SW 1271 (cell line): ENCODE measurements at places on chromosomes 2 and 18.
A peak's percentile ranks its signal among the peaks of the same experiment; 100 is the strongest.

- DNase-seq, result no peak
Observed at GRCh38 chr2:18297534-18298058, 262.9 kb downstream of the RDH14 start.

- DNase-seq, result no peak
Observed at GRCh38 chr18:65762556-65762955, 11.7 kb downstream of the CDH7 start.

GRCh38 chr18:60975420-60975819 is 357.8 kb upstream of the CDH20 start:
- no peak for DNase-seq

DNA sequence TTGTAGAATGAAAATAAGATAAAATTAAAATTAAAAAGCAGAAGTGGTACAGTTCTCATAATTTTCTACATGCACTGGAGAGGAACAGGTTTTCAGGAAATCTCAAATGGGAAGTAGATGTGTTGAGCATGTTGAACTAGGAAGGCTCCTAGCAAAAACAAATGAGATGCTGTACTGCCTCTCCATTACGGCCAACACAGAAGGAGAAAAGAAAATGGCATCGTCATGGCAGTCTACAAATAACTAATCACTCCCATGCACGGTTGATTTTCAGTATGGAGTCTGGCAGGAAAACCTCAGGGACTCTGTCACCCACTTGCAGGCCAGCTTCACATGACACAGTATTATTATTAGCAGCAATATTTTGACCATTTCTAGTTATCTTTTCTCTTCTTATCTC is 278.7 kb downstream of the NRXN1 start:
- DNase-seq, result no peak

- no peak for DNase-seq
Observed at GRCh38 chr2:172153156-172153555, 50.5 kb upstream of the DLX2 start.

DNA sequence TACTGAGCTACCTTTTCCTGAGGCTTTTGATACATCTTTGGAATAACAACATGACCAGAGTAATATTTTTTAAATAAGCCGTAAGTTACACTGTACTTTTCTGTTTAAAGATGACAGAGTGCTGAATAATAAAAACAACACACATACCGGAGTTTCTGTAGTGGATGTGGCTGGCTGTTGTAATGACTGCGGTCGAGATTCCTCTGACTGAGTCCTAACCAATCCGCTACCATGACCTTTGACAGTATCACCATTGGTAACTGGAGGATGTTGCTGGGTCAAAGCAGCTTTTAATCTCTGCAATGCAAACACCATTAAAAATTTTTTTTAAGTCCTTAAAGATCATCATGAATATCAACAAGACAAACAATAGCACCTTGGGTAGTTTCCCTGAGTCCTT is 70.7 kb downstream of the ATF2 start:
- no peak for DNase-seq

DNA sequence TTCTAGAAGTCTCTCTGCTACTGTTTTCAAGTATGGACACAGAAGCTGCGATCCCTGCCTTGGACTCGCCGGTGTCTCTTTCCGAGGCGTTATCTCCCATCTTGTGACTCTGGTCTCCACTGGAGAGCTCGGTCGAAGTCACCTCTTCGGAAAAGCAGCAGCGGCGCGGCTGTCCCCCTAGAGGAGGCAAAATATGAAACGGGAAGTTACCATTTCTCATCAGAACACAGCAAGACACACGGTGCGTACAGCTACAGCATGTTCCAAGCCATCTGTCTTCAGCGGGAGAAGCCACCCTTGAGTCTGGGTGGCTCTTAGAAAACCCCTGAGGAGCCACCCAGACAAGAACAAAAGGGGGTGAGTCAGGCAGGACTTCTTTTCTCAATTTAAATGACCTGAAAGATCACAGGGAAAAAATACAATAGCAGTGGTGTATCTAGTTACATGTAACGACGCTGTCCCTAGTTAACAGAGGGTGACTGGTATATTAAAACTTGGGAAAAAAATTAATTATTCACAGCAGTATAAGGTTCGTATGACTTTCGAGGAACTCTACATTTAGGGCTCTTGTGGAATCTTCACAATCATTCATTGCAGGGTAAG is 114.8 kb downstream of the ZNF516 start:
- DNase-seq, result no peak

DNA sequence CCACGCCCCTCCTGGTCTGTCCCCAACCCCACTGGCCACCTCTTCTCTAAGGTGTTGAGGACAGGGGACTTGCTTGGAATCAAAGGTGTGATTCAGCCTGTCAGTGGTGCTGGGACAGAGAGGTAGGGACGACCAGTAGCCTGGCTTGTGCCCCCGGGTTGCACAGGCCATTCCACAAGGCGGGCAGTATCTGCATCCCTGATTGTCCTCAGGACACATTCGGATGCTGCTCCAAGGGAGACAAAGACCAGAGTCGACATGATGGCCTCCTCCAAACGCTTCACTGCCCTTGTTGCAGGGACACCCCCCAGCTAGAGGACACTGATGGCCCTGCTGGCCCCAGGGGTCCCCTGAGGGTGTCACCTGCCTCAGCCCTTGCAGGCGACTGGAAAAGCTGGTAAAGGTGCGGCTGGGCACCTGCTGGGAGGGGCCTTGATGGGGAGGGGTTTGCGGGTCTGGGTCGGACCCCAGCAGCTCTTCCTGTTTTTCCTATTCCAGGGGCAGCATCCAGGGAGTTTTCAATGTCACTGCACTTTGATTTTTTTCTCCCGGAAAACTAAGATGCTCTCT is 98.0 kb downstream of the PTGR3 start:
- DNase-seq, result no peak

- DNase-seq, result peak; percentile 16
Observed at GRCh38 chr2:169693360-169693759, 845 bp downstream of the CFAP210 start.

GRCh38 chr2:158221063-158222020 is 119.7 kb downstream of the UPP2 start:
- DNase-seq, result no peak

- DNase-seq, result no peak
Observed at GRCh38 chr18:43485545-43485963, 208.3 kb upstream of the SYT4 start.

GRCh38 chr2:233486778-233487552 is 79.6 kb downstream of the USP40 start:
- peak; percentile 24 for DNase-seq

GRCh38 chr2:13572466-13572865 is 855.7 kb downstream of the TRIB2 start:
- DNase-seq, result no peak

DNA sequence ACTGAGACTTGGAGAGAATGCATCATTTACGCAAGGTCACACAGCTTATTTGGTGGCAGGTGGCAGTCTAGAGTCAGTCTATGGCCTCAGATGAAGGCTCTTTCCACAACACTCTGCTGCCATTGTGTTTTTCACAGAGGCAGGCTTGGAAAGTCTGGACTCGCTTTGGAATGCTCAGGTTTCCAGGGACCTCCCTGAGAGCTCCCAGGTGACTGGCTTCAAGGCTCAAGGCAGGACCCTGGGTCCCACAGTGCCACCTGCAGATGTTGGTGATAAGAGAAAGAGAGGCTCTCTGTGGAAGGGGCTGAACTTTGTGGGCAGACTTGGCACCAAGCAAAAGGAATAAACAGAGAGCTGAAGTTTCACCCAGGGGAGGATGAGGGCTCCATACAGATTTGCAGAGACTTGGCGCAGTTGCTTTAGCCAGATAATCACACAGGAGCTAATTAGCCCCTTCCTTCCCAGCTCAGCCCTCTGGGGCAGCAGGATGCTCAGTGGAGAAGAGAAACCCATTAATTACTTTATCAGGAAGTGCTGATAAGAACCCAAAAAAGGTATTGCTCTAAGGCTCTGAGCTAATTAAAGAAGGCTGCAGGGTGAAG is 103.5 kb downstream of the LBH start:
- no peak for DNase-seq

- no peak for DNase-seq
Observed at GRCh38 chr2:218815244-218815637, 16.4 kb downstream of the PRKAG3 start.

- DNase-seq, result peak; percentile 64
Observed at GRCh38 chr2:146820672-146821071, 1024.2 kb upstream of the ACVR2A start.
